ENCODE measurements at places on chromosomes 7 and 10.

GRCh38 chr10:131648386-131649020, 252.3 kb upstream of the PPP2R2D start:
- DNase-seq = no peak

GRCh38 chr7:86768967-86769760, 125.5 kb downstream of the GRM3 start:
- no peak for DNase-seq

DNA sequence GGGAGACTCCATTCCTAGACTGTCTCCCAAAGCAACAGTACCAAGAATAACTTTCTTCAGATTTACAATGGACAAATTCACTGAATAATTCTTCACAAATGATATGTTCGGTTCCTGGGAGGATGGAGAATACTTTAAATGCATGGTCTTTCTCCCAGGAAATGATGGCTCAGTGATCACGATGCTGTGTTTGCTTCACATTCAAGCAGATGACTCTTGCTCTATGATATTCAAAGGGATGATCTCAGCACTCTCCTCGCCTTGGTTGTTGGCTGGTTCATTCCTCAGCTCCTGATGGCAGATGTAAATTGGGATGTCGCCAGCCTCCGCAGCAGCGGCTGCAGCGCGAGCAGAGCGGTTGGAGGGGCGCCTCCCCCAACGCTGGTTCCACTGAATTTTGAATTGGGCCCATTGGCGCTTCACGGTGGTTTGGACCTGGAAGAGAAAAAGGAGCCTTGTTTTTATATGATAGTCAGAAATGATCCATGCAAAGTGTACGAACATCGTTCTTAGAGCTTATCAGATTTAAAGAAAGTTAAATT, 148.3 kb downstream of the CALCR start:
- DNase-seq = no peak

- DNase-seq = no peak
Observed at GRCh38 chr10:112271982-112272381, 11.2 kb upstream of the TECTB start.
